ENCODE measurements at places on chromosomes 1 and 21.

DNA sequence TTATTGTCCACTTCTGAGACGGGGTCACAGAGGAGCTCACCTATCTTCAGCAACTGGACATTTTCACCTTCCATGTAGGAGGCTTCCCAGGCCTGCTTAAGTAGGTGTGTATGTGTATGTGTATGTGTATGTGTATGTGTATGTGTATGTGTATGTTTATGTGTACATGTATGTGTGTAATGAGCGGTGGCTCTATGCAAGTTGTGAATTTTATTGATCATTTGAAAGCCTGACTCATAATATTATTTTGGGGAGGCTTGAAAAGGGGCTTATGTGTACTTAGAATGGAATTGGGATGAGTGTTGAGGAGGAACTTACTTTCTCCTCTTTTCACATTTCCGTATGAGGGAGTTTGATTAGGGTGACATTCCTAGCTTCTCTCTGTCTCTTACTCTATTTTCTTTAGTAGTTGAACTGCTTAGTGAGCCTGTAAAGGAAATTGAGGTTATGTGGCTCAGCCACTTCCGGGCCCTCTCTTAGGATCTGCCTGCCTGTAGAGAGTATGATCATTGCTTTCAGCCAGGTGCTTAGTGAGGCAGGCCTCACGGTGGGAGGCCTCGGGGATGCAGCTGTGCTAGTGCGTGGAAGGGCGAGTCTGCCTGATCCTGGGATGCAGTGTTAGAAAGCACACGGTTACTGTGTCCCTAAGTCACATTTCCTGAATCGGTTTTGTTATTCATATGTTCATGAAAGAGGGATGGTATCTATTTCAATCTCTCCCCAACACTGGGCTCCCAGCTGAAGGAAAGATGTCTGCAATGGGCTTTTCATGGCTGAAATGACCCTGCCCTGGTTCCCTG, 61.0 kb downstream of the IER5 start:
- DNase-seq = peak; percentile 90
- H3K27ac ChIP-seq = peak overlapping the region; percentile 81
- H3K4me3 ChIP-seq = no peak overlapping the region
- H3K4me1 ChIP-seq = peaks cover 35% of the 10 kb centered on the region
- no peaks in the 10 kb centered on the region for H3K36me3 ChIP-seq
- no peaks in the 10 kb centered on the region for H3K27me3 ChIP-seq

- H3K27ac ChIP-seq = no peak overlapping the region
- H3K36me3 ChIP-seq = peaks cover 4% of the 10 kb centered on the region
- peaks cover 13% of the 10 kb centered on the region for H3K27me3 ChIP-seq
- DNase-seq = no peak
- H3K4me3 ChIP-seq = no peak overlapping the region
- no peaks in the 10 kb centered on the region for H3K4me1 ChIP-seq
Measured at GRCh38 chr1:230816018-230816417, 52.3 kb downstream of the C1orf198 start.

GRCh38 chr21:29786496-29787360, 153.1 kb downstream of the GRIK1 start:
- no peak overlapping the region for H3K27ac ChIP-seq
- H3K4me3 ChIP-seq = no peak overlapping the region
- H3K4me1 ChIP-seq = no peaks in the 10 kb centered on the region
- H3K27me3 ChIP-seq = peaks cover 9% of the 10 kb centered on the region

DNA sequence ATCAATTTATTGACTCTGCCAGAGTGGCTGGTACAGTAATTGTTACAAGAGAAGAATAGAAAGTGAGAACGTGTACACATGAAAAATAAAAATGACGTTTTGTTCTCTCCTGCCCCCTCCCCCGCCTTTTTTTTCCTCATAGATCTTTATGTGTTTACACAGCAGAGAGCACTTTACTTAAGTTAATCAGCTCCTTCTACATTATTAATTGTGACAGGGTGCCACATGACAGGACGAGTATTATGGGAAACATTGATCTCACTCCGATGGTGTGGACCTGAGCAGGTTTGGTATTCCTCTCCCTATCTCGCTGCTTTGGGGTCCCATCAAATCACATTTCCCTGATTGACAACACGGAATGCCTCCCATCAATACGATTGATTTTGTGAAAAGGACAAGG, 285.7 kb downstream of the TM2D1 start:
- no peak overlapping the region for H3K27ac ChIP-seq
- no peak for DNase-seq
- H3K27me3 ChIP-seq = no peaks in the 10 kb centered on the region
- H3K36me3 ChIP-seq = no peaks in the 10 kb centered on the region

GRCh38 chr1:79781261-79781660, 774.7 kb upstream of the ADGRL4 start:
- no peak overlapping the region for H3K27ac ChIP-seq
- no peaks in the 10 kb centered on the region for H3K4me1 ChIP-seq
- no peaks in the 10 kb centered on the region for H3K36me3 ChIP-seq
- H3K27me3 ChIP-seq = no peaks in the 10 kb centered on the region

DNA sequence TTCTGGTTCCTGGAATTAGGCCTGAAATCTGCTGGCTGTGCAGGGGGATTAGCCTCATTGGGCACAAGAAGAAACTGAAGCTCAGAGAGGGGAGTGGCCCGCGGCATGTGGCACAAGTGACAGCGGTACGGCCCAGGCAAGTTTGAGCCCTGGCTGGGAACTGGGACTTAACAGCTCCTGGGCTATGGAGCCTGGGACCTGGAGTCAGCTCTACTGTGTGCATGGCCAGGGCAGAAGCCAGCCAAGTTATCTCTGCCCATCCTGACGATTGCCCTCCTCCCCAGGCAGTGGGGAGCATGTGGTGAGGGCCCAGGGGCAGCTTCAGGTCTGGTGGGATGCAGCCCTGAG, 61.3 kb downstream of the ALPL start:
- H3K36me3 ChIP-seq = no peaks in the 10 kb centered on the region
- no peak overlapping the region for H3K27ac ChIP-seq
- no peaks in the 10 kb centered on the region for H3K4me1 ChIP-seq
- H3K4me3 ChIP-seq = no peak overlapping the region

DNA sequence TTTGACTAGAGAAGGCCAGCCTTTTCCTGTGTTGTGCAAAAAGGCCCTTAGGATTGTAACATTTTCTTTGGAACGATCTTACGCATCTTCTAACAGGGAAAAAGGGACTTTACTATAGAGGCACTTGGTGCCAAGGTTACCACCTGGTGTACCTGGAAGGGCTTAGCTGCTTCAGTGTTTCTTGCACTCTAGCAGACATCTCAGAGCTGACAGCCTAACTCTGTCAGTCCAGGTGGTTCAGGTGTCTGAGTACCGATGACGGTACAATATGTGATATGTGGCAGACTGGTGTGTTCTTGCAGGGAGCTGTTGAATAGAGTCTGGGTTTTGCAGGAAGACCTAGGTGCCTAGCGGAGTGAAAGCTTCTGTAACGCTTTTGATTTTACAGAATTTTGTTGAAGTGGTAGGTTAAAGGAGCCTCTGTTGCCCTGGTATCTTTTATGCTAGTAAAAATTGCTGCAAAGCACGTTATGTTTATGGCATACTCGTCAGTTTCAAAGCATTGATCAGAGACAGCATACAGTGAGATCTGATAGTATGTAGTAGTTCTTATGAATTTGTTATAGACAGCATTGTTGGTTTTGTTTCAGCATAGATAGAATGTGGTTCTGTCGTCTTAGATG, 1.4 kb downstream of the MAGI3 start:
- H3K36me3 ChIP-seq = no peaks in the 10 kb centered on the region
- peaks cover 4% of the 10 kb centered on the region for H3K27me3 ChIP-seq
- peak overlapping the region; percentile 83 for H3K4me3 ChIP-seq
- DNase-seq = peak; percentile 12
- H3K27ac ChIP-seq = no peak overlapping the region

DNA sequence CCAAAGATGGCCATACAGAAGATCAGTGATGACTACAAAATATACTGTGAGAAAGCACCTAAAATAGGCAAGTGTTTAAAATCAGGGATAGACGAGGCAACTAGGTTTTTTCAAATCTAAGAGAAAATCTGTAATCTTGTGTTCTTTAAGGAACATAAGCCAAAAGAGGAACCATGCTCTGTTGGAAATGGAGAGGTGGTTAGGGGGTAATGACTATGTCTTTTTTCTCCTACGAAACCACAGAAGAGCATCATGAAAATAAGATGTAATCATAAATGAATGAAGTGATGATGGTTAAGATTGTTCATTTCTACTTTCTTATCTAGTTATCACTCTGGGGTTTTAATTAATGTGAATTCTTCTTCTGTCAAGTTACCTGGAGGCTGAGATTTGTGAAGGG, 43.1 kb downstream of the RGSL1 start:
- peaks cover 2% of the 10 kb centered on the region for H3K27me3 ChIP-seq
- H3K4me1 ChIP-seq = no peaks in the 10 kb centered on the region
- H3K27ac ChIP-seq = no peak overlapping the region
- no peaks in the 10 kb centered on the region for H3K36me3 ChIP-seq

DNA sequence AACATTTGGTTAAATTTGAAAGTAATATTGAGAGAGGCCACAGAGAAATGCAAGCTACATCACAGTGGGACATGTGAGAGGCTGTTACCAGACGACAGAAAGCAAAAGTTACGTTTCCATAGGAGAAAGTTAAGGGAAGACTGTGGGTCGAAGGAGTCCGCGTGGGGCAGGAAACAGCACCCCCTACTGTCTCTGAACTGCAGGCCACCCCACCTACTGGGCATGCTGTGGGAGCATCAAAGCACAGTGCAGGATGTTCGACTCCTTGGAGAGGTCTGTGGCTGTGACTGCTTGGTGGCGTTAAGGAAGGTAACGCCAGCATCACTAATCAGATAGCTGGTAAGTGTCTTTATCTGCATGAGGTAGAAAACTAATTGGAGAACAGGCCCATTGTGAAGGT, 123.9 kb downstream of the PTBP2 start:
- DNase-seq = peak; percentile 52
- no peaks in the 10 kb centered on the region for H3K4me1 ChIP-seq
- H3K36me3 ChIP-seq = no peaks in the 10 kb centered on the region
- H3K4me3 ChIP-seq = no peak overlapping the region

GRCh38 chr1:232841823-232842565, 36.8 kb downstream of the MAP10 start:
- no peak for DNase-seq
- no peaks in the 10 kb centered on the region for H3K4me1 ChIP-seq
- no peaks in the 10 kb centered on the region for H3K27me3 ChIP-seq

- H3K36me3 ChIP-seq = no peaks in the 10 kb centered on the region
- no peak for DNase-seq
- H3K27me3 ChIP-seq = peaks cover 4% of the 10 kb centered on the region
- H3K27ac ChIP-seq = no peak overlapping the region
- H3K4me1 ChIP-seq = no peaks in the 10 kb centered on the region
Measured at GRCh38 chr1:164783778-164784555, 225.0 kb downstream of the PBX1 start.

GRCh38 chr1:82836213-82836972, 1035.7 kb downstream of the ADGRL2 start:
- H3K27ac ChIP-seq = no peak overlapping the region
- no peaks in the 10 kb centered on the region for H3K4me1 ChIP-seq
- H3K27me3 ChIP-seq = peaks cover 2% of the 10 kb centered on the region
- no peak for DNase-seq

GRCh38 chr1:209962388-209962787, 24.4 kb downstream of the SYT14 start:
- no peaks in the 10 kb centered on the region for H3K4me1 ChIP-seq
- no peak overlapping the region for H3K27ac ChIP-seq
- H3K27me3 ChIP-seq = peaks cover 12% of the 10 kb centered on the region
- H3K36me3 ChIP-seq = no peaks in the 10 kb centered on the region
- no peak for DNase-seq
- H3K4me3 ChIP-seq = no peak overlapping the region

DNA sequence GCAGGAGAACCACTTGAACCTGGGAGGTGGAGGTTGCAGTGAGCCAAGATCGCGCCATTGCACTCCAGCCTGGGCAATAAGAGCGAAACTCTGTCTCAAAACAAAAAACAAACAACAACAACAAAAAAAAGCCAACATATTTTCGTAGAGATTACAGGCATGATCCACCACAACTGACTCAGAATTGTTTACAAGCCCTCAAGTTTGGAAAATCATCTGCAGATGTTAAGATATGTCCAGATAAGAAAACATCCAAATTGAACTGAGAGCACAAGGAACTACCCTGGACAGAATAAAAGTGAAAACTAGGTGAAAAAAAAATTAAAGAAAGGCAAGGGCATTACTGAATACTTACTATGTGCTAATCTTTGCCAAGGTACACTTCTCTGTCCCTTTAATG, 89.8 kb upstream of the WLS start:
- no peak for DNase-seq
- H3K4me1 ChIP-seq = no peaks in the 10 kb centered on the region
- no peaks in the 10 kb centered on the region for H3K36me3 ChIP-seq
- no peaks in the 10 kb centered on the region for H3K27me3 ChIP-seq

DNA sequence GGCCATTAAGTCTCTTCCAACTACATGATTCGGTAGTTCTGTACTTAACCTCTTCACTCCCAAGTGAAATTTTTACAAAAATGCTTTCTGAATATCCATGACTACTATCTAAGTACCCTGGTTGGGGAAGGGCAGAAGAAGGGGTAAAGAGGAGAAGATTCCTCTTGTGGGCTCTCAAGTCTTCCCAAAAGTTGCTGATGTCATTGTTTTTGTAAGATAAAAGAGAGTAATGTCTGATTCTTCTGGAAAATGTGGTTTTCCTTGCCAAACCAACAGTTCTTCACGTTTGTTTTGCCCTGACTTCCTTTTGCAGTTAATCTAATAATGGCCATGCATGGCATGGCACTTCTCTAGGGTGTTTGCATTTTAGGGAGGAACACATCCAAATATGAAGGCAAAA, 34.7 kb upstream of the AK4 start:
- no peak overlapping the region for H3K4me3 ChIP-seq
- no peak overlapping the region for H3K27ac ChIP-seq
- H3K27me3 ChIP-seq = no peaks in the 10 kb centered on the region

DNA sequence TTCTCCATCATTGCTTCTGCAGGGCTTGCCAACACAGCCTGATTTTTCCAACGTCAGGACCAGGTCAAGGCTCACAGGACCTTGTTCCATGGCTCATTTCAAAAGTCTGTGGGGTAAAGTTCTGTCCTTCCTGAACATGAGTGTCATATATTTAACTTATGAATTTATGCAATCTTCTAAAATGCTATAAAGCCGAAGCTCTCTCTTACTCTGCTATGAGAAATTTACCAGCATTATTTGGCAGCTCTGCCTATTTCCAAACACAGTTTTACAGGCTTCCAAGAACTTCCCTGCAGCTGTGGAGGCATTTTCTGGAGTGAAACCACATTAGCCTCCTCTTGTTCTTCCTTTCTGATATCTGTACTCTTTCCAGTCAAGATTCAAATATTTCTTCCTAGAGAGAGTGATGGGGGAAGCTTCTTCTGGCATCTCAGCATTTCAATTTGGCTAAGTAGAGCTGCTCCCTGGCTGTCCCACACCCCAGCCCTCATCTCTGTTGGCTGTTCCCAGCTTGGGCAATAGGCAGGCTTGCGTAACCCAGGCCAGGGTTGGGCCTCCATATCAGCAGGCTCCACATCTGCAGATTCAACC, 15.6 kb upstream of the HMGCS2 start:
- peaks cover 9% of the 10 kb centered on the region for H3K4me1 ChIP-seq
- H3K36me3 ChIP-seq = no peaks in the 10 kb centered on the region
- no peak overlapping the region for H3K27ac ChIP-seq
- no peak overlapping the region for H3K4me3 ChIP-seq
- no peak for DNase-seq

GRCh38 chr1:6464514-6464836, 1.5 kb downstream of the TNFRSF25 start:
- H3K4me1 ChIP-seq = peaks cover 51% of the 10 kb centered on the region
- H3K27ac ChIP-seq = peak overlapping the region; percentile 87
- no peaks in the 10 kb centered on the region for H3K27me3 ChIP-seq
- DNase-seq = peak; percentile 85
- peaks cover 27% of the 10 kb centered on the region for H3K36me3 ChIP-seq

- DNase-seq = no peak
- H3K27ac ChIP-seq = no peak overlapping the region
- no peak overlapping the region for H3K4me3 ChIP-seq
- H3K4me1 ChIP-seq = peaks cover 20% of the 10 kb centered on the region
- no peaks in the 10 kb centered on the region for H3K27me3 ChIP-seq
Measured at GRCh38 chr1:230243583-230244353, 176.7 kb downstream of the GALNT2 start.
